Chondrocyte (in vitro differentiated cells): ENCODE measurements at places on chromosomes 2 and 18. TPM values are rescaled to one million over a fixed set of nuclear protein-coding genes. Genes with fewer than 3 reads are reported as not detected.

Gene KCMF1
- 76.0 to 101 TPM (median 95.8 TPM) in 3 replicates for total RNA-seq

DNA sequence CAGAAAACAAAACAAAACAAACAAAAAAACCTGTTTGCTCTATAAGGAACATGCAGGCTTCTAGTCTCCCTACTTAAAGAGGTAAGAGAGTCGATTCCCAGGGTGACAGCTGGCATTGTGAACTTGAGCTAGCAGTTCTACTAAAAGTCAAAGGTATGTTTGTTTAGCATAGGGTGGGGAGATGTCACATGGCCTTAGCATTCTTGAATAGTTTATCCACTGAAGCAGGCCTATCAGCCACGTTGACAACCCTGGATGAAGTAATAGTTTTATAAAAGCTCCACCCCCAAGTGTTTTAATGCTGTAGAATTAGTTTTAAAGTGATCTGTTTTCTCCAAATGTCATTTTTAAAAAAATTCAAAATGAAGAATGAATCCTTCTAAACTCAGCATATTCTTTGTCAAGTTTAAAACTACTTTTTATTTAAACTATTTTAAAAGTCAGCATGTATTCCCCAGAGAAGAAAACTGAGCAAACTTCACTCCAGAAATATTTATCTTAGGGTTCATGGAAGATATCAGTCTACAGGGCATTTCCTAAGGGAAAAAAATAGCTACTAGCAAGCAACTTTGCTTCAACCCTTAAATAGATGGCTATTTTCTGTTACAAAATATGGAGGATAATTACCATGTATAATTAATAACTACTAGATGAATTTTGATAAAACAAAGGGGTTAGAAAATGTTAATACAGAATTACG lies 1.7 kb downstream of the MYOM1 start:
- no peak for DNase-seq

- DNase-seq: no peak
Measured at GRCh38 chr2:101762451-101763171, 65.1 kb downstream of the MAP4K4 start.

Gene SLC14A1
- total RNA-seq: 0.25 TPM in 1 of 3 replicates, not detected in the others

GRCh38 chr2:45190481-45190942 lies 181.3 kb upstream of the SIX2 start:
- DNase-seq: no peak
